ENCODE measurements at places on chromosomes 16 and 17.
A peak's percentile ranks its signal among the peaks of the same experiment; 100 is the strongest.

GRCh38 chr16:54696522-54696921 is 234.1 kb upstream of the IRX5 start:
- DNase-seq: no peak

DNA sequence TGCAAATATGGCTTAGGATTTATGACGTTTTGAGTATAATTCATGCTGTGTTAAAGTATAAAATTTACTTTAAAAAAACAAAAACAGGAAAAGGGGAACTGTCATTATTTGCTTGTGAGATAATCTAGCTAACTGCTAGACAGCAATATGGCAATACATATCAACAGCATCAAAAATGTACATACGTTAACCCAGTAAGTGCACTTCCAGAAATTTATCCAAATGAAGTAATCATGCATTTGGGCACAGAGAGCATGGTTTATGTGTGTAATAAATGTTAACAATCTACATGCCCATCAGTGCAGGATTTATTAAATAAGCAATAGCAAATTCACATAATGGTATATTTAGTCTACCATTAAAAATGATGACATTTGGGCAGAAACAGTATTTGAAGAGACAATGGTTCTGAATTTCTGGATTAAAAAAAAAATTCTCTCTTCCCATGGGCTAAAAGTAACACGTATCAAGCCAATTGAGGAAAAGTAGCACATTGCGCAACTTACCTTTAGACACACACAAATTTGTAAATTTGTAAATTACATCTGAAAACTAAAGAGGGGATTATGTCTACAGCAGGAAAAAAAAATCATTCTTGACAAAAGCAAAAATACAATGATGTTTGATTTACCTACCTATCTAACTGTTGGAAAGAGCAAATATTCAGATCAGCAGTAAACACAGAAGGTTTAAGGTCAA is 80.2 kb downstream of the CACNG1 start:
- no peak for DNase-seq

- DNase-seq: no peak
Measured at GRCh38 chr17:72125742-72126141, 4.9 kb downstream of the SOX9 start.

DNA sequence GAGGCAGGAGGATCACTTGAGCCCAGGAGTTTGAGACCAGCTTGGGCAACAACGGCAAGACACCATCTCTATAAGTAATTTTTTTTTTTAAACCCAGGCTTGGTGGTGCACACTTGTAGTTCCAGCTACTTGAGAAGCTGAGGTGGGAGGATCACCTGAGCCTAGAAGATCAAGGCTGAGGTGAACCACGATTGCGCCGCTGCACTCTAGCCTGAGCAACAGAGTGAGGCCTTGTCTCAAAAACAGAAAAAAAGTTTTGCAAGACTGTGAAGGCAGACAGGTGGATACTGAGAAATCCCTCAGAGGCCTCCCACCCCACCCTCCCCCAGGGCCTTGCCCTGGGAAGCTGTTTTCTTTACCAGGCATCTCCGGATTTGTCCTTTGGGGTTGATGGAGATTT is 125.4 kb downstream of the MGAT5B start:
- no peak for DNase-seq

GRCh38 chr16:50980666-50981065 is 170.4 kb downstream of the SALL1 start:
- no peak for DNase-seq

DNA sequence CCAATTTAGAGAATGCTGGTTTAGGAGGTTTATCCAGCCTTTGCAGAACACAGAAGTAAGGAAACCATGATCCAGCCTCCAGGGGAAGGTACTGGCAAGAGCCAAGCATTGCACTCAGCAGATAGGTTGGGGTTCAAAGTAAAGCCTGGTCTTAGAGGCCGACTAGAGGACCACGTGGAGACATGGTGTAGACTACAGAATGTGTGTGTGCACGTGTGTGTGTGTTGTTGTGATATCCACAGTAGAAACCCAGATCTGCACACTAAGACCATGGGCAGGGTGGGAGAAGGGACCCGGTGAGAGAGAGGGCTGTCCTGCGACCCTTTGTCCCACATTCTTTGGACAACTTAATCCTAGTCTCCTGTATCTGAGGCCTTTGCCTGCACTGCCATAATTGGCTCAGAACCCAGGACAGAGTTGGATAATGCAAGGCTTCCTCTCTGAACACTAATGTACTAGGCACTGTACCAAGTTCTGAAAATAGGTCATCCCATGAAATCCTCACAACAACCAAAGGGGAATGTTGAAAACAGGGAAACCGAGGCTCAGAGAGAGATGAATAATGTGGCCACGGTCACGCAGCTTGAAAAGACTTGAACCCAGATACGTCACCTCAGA is 325.1 kb upstream of the HSBP1 start:
- DNase-seq: no peak

DNA sequence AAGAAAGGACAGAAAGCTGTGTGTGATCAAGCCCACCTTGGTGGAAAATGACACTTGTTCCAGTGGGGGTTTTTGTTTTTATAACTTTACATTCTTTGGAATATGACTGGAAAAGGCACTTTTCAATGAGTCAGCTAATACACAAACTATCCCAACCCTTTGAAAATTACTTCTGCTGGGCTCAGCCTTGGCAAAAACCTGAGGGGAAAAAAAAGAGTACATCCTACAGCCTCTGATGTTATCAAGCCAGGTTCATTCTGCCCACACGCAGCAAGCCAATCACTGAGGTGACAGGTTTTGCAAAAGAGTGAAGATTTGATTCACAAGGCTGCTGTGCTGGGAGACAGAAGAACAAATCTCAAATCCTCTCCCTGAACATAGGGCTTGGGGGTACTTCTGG is 484.5 kb upstream of the ERCC4 start:
- no peak for DNase-seq

DNA sequence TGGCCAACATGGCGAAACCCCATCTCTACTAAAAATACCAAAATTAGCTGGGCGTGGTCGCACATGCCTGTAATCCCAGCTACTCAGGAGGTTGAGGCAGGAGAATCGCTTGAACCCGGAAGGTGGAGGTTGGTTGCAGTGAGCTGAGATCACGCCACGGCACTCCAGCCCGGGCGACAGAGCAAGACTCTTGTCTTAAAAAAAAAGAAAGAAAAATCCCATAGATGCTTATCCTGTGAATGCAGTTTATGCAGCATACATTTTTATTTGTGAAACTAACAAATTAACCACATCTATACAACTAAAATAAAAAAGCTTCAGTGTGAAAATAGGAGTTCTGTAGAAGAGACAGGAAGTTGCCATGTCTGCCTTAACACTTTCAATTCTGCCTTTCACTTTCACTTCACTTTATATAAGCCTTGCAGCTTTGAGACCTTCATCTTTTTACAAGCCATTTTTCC is 7.1 kb downstream of the IGSF6 start:
- DNase-seq: no peak

GRCh38 chr16:62869837-62870236 is 833.6 kb upstream of the CDH8 start:
- no peak for DNase-seq

- no peak for DNase-seq
Measured at GRCh38 chr17:45812102-45812501, 28.0 kb downstream of the CRHR1 start.

- no peak for DNase-seq
Measured at GRCh38 chr16:11134722-11135463, 121.1 kb downstream of the SOCS1 start.

- no peak for DNase-seq
Measured at GRCh38 chr17:51992864-51993416, 165.6 kb downstream of the CA10 start.

DNA sequence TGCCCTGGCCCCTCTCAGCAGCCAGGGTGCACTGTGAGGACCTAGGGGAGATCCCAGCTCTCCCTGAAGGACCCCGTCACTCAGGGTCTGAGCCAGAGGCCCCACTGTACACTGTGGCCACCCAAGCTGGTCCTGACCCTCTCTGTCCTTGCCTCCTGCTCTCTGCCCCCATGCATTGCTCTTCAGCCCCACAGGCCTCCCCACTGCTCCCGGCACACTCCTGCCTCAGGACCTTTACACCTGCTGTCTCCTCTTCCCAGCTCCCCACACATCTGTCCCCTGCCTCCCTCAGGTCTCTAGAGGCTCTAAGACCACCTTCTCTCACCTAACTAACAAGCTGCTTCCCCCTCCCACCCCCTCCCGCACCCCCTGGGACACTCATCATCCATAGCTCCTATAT is 12.9 kb upstream of the RAI1 start:
- DNase-seq: no peak

- DNase-seq: no peak
Measured at GRCh38 chr16:68233835-68234187, 2.1 kb downstream of the ESRP2 start.

GRCh38 chr16:89801800-89802199 is 14.6 kb downstream of the FANCA start:
- DNase-seq: no peak

- DNase-seq: no peak
Measured at GRCh38 chr17:9290226-9290613, 268.9 kb downstream of the NTN1 start.

DNA sequence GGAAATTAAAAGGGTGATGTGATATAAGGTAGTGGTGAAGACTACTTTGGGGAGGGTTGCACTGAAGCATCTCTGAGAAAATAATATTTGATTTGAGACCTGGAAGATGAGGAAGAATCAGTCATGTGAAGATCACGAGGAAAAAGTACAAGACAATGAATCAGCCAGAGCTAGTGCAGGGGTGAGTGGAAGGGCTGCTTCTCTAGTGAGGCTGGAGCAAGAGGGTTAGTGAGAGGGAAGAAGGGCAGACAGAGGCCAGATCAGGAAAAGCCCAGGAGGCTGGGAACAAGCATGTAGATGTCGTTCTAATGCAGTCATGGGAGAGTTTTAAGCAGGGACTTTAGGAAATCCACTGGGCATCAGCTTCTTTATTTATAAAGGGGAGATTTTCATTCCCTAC is 504.2 kb upstream of the SALL1 start:
- DNase-seq: peak; percentile 27

GRCh38 chr16:13921328-13921727 is 1.4 kb downstream of the ERCC4 start:
- no peak for DNase-seq

DNA sequence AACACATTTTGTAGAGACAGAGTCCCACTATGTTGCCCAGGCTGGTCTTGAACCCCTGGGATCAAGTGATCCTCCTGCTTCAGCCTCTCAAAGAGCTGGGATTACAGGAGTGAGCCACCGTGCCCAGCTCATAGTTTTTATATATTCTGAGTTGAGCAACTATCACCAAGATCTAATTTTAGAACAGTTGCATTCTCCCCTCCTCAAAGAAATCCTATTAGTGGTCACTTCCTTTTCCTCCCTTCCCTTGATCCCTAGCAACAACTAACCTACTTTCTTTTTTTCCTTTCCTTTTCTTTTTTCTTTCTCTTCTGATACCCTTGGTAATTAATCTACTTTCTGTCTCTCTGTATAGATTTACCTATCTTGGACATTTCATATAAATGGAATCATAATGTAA is 61.5 kb upstream of the B4GALNT2 start:
- no peak for DNase-seq

- no peak for DNase-seq
Measured at GRCh38 chr17:9259419-9259818, 238.1 kb downstream of the NTN1 start.

- DNase-seq: no peak
Measured at GRCh38 chr17:38733982-38734973, 4.1 kb downstream of the CISD3 start.

- no peak for DNase-seq
Measured at GRCh38 chr16:31200821-31201568, 1.6 kb downstream of the PYCARD start.

DNA sequence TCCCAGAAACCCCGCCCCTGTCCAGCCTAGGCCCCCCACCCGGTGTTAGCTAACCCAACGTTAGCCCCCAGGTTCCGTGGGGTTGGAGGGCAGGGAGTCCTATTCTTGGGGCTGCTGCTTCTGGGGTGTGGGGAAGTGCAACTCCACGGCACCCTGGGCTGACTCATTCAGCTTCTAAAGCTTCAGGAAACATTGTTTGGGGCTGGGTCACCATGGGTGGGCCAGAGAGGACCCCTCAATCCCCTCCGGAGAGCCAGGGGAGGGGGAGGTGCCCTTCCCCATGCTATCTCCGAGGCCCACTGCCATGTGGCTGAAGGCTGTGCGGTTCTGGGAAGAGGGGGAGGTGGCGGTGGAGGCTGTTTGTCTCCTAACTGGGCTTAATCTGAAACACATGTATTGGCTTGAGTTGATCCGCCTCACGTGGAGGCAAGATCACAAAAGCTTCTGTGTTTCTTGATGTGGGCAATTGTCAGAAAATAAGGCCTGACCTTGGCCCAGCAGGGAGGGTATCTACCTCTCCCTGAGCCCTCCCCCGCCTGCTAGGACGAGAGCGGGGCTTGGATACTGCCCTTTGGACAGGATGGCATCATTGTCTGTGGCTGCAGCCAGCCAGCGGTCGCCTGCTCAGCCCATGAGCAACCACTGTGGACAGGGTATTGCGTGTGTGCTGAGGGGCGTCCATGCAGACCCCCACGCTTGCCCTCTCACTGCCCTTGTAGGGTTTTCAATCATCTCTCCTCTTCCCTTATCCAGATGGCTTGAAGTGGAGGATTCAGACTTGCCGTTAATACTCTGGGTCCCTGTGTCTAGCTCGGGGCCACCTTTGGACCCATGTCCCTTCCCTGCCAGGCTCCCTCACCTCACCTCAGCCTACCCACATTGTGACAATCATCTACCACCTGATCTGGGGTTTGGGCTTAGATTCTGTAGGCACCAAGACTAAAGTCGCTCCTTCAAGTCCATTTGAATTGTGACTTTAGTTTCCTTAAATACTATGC is 1.3 kb downstream of the SERPINF1 start:
- no peak for DNase-seq

DNA sequence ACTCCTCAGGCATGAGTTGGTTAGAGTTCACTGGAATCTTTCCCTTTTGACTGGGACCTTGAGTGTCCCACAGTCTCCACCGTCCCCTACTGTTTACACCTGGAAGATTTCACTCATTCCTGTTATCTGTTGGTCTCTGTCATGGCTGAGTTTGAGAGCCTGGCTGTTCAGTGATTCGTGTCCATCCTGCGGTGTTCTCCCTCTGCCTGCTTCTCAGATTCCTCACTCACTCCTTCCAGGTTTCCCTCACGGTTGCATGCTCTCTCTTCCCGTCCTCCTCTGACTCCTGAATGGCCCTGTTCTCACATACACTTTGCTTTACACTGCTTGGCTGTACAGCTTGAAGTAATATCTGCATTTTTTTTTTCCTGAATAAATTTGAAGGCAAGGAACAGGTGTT is 24.5 kb downstream of the OR1D5 start:
- DNase-seq: no peak

GRCh38 chr16:89198417-89199240 is 1.7 kb downstream of the SLC22A31 start:
- no peak for DNase-seq
